ENCODE measurements at places on chromosomes 13 and 19.

DNA sequence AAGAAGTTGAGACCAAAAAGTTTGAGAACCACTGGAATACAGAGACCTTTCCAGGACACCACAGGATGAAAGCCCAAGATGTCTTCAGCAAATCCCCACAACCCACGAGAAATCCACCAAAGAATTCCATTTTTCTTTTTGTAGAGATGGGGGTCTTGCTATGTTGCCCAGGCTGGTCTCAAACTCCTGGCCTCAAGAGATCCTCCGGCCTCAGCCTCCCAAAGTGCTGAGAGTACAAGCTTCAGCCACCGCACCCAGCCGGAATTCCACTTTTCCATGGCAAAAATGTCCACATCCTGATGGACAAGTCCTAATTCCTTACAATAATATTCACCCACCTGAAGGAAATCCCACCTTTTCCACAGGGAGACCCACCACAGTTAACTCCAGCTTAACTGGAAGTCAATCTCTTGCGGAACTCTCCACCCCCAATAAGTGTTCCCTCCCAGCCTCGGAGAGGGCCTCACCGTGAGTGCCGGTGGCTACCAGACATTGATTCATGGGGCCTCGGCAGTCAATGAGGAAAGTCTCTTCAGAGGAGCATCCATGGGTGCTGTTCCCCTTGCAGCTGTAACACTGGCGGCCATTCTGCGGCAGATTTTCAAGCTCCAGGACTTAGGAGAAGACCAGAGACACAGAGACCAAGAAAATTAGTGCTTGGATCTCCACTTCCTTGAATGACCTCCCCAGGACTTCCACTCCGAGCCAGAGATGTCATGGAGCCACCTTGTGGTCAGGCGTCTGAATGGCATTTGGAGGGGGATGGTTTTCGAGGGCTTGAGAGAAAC is 12.3 kb upstream of the CADM4 start:
- peak; percentile 33 for DNase-seq

- DNase-seq: no peak
Observed at GRCh38 chr13:51266642-51267041, 44.4 kb downstream of the FAM124A start.

DNA sequence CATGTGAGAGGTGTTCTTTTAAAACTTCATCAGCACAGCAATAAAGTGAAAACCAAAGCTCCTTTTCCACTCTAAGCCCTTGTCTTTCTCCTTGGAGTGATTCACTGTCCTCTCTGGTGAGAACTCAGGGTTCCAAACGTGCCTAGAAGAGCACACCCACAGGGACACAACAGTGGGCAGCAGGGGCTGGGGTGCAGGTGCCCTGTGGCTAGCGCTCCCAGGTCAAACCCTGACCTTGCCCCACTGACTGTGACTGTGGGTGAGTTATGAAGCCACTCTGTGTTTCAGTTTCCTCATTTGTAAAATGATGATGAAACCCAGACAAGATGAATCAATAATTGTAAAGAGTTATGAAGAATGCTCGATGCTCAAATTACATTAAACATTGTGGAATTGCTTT is 37.6 kb upstream of the IGFL1 start:
- DNase-seq: no peak

GRCh38 chr19:13134626-13135025 is 15.5 kb downstream of the STX10 start:
- DNase-seq: no peak

DNA sequence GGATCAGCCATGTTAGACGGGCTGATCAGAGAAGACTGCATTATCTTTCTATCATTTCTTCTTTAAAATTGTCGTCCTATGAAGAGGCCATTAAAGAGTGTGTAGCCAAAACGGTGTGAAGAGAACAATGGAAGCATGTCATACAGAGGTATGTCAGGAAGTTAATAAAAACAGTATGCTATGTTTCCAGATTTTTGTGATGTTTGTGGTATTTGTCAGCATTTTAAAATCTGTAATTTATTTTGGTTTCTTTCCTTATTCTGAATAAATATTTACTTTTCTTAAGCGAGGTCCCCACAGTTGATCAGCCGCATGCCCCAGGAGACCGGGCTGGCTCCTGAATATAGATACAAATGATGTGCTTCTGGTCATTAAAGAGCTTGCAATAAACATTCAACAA is 142.9 kb upstream of the SERP2 start:
- no peak for DNase-seq

- no peak for DNase-seq
Observed at GRCh38 chr13:37501187-37501586, 97.4 kb downstream of the POSTN start.

DNA sequence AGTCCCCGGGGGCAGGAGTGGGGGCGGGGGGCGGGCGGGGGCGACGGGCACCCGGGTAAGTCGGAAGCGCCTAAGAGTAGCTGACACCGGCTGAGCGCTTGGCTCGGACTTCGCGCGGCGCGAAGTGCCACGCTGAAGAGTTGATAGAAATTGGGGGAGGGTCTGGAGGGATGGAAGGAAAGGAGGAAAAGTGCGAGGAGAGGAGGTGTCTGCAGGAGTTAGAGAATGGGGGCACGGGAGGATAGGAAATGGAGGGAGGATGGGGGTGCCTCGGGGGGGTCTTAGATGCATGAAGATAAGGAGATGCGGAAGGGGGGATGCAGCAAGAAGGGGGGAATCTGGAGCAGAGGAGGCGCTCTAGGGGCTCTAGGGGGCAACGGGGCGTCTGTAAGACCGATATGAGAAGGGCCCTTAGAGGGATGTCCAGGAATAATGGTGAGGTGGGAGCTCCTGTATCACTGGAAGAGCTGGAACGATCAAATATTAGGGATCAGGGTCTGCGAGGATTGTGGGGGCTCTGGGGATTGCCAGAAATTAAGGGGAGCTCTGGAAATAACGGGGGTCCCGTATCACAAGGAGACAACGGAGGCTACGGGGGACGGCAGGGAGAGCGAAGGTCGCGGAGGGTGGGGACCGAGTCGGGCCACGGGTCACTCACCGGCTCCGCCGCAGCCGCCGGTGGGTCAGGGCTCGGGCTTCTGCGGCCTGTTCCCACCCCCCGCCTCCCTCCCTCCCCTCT is at the start of gene MYPOP:
Gene MYPOP, minus strand, starts transcription at position 702 of the 739 bp plus-strand sequence. CDS start 840 bp downstream, outside the sequence.
- DNase-seq: peak; percentile 60

DNA sequence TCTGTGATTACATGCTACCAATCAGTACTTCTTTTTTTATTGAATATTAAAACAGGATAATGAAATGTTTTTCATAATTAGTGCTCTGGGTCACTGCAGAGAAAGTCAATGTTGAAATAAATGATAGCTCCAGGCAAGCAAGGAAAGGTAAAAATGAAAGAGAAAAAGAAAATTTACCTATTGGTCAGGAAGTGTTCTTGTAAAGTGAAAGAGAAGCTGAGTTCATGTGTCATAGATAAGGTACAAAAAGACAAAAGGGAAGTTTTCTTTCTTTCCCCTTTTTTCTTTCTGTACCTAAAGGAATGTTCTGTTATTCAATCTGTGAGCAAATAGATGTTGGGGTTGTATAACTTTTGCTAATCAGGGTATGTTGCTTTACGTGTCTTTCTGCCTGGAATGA is 197.0 kb downstream of the PCDH9 start:
- DNase-seq: no peak

All from NCI-H748 treated with DMSO at 0.1 percent for 48 hours (cell line).